Activated naive CD4-positive, alpha-beta T cell treated with anti-CD3 and anti-CD28 coated beads, Interleukin-2, amount 50 U/mL, for 72 hours (primary cell): ENCODE measurements at places on chromosomes 3 and 15. TPM values are rescaled to one million over a fixed set of nuclear protein-coding genes. Genes with fewer than 3 reads are reported as not detected.

Gene HIGD2B
- total RNA-seq = 0.27 TPM

Gene CLRN1
- total RNA-seq = not detected

Gene CDCP1
- total RNA-seq = 0.41 TPM

Gene SYNM
- total RNA-seq = 0.43 TPM

- no peak for DNase-seq
Observed at GRCh38 chr3:45034612-45035252, 8.6 kb downstream of the CLEC3B start.

DNA sequence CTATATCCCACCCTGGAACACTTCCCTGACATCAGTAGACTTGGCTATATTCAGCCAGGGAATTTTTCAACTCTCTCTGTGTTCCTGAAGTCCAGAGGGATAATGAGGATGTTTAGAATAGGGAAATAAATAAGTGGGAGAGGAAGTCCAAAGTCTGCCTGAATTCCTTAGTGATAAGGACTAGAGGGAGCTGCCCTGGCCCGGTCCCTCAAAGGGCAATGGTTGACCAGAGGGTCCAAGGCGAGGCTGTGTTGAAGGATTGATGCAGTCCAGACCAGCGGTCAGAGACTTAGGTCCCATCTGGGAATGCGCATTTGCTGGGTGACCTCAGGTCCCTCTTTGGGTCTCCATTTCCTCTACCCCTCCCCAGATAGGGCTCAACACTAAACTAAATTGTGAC is 7.9 kb downstream of the VIPR1 start:
- DNase-seq = no peak

GRCh38 chr3:48709051-48709461 is 8.0 kb downstream of the IP6K2 start:
- no peak for DNase-seq

DNA sequence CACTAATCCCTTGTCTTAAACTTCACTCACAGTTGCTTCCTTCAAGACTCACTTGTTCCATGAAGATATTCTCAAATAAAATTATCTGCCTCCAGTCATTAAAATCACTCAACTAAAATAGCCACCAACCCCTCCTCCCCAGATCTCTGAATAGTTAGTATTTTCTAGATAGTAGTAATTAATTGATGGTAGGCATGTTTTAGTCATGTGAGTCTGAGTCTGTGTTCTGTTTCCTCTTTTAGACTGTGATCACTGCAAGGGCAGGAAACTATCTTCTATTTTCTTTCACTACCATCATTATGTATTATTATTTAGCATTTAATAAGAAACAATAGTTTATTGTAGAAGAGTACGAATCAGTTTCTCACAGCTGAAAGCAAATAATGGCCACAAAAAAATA is 1080.5 kb downstream of the IGSF11 start:
- no peak for DNase-seq

Gene IL17RB
- total RNA-seq = 0.12 TPM

Gene DUOXA2
- total RNA-seq = not detected

DNA sequence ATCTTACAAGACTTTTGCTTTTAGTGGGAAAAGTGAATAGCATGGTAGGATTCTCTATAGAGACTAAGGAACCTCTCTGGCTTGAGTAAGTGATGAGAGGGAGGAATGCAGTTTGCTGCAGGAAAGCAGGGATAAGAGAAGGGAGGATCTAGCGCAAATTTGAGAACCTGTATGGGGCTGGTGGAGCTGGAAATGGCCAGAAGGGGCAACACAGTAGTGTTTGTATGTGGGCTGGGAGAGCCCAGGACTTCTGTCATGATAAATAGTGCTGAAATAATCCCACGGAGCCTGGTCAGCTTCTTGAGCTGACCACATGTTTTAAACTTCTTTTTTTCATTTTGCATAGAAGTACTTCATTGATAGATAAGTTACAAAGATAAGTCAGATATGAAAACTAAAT is 11.2 kb upstream of the SHC4 start:
- DNase-seq = no peak

Gene GOLGA6D
- 0.14 TPM for total RNA-seq
